ENCODE measurements at places on chromosomes 12 and 14. TPM values are rescaled to one million over a fixed set of nuclear protein-coding genes. Genes with fewer than 3 reads are reported as not detected.

SLC6A15 gene
- not detected for total RNA-seq

AQP2 gene
- not detected for total RNA-seq

MYH6 gene
- total RNA-seq: 0.14 TPM

TAS2R46 gene
- 1.3 TPM for total RNA-seq

OR4K13 gene
- not detected for total RNA-seq

ADCY6 gene
- 0.55 TPM for total RNA-seq

NFYB gene
- total RNA-seq: 29.0 TPM

ARF3 gene
- total RNA-seq: 135 TPM

IRAK3 gene
- 1.2 TPM for total RNA-seq

CIROP gene
- not detected for total RNA-seq

PRR4 gene
- 1.6 TPM for total RNA-seq

RBMS2 gene
- total RNA-seq: 11.0 TPM

RFC5 gene
- 61.9 TPM for total RNA-seq

ALDH2 gene
- 0.34 TPM for total RNA-seq

ESPL1 gene
- total RNA-seq: 75.3 TPM

CIDEB gene
- 24.7 TPM for total RNA-seq

Measured in activated T-helper 2 cell treated with anti-CD3 and anti-CD28 coated beads, Interferon-gamma antibody, Interleukin-2, Interleukin-4, amounts not matched to agents 10 μg/mL and 5 μg/mL and 100 μg/mL, durations not matched to agents 14 hours and 24 hours and 36 hours (primary cell).